Adrenal gland (tissue), 19 donors: ENCODE measurements at places on chromosomes 11 and 22. TPM values are rescaled to one million over a fixed set of nuclear protein-coding genes. Genes with fewer than 3 reads are reported as not detected.

TNRC6B gene
- total RNA-seq, result 28.3 TPM

OR2AG1 gene
- total RNA-seq, result not detected

EXPH5 gene
- 0.41 TPM for total RNA-seq

PACSIN3 gene
- 108 TPM for total RNA-seq

OPCML gene
- not detected for total RNA-seq

SEPTIN3 gene
- 4.7 TPM for total RNA-seq

HPX gene
- total RNA-seq, result 0.26 TPM

GAL gene
- total RNA-seq, result 1.3 TPM

EEF1G gene
- total RNA-seq, result 1,175 TPM

GNG3 gene
- not detected for total RNA-seq

CELSR1 gene
- total RNA-seq, result 0.11 TPM

DDX25 gene
- total RNA-seq, result 0.83 TPM

SYCE3 gene
- total RNA-seq, result 0.80 TPM

DNA sequence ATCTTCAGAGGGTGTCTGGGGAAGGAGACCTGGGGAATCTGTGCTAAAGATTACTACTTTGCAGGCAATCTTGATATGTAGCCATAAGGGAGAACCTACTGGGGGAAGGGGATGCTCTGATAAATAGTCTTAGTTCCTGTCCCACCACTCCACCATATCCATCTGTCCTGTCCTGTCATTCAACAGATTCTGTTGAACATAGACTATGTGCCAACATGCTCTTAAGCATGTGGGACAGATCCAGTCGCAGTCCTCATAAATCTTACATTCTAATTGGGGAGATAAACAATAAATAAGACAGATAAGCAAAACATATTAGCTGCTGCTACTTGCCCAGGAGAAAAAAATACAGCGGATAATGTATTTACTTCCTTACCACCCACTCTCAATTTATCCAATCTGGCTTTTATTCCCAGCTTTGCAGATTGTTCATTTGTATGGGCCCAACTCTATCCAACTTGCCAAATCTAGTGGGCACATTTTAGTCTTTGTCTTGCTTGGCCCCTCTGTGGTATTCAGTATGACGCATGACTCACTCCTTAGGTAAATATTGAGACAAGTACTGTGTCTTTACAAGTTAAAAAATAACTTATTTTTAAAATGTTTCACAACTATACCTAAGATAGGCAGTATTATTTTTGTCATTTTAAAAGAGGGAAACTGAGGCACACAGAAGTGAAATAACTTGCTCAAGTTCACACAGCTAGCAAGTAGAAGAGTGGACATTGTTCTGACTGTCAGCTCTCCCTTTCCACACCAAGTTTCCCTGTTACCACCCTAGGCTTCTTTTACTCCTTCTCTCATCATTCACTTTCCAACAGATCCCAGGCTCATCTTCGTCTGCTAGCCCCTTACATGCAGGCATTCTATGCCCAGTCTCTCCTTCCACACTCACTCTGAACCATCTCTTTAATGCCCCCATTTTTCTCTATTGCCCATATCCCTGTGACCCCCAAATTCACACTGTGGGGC is 133.6 kb upstream of the SESN3 start:
- DNase-seq, result no peak

GRCh38 chr11:5282628-5283027 is 12.9 kb upstream of the HBE1 start:
- DNase-seq, result no peak

GRCh38 chr11:62554387-62555167 is 8.0 kb upstream of the AHNAK start:
- peak; percentile 45 for DNase-seq

- DNase-seq, result no peak
These were observed 9.4 kb upstream of the PATL1 start for GRCh38 chr11:59678118-59678812.

GRCh38 chr11:105265845-105266244 is 126.3 kb upstream of the CARD18 start:
- no peak for DNase-seq

GRCh38 chr11:60307507-60308195 is 19.4 kb upstream of the MS4A6E start:
- no peak for DNase-seq

DNA sequence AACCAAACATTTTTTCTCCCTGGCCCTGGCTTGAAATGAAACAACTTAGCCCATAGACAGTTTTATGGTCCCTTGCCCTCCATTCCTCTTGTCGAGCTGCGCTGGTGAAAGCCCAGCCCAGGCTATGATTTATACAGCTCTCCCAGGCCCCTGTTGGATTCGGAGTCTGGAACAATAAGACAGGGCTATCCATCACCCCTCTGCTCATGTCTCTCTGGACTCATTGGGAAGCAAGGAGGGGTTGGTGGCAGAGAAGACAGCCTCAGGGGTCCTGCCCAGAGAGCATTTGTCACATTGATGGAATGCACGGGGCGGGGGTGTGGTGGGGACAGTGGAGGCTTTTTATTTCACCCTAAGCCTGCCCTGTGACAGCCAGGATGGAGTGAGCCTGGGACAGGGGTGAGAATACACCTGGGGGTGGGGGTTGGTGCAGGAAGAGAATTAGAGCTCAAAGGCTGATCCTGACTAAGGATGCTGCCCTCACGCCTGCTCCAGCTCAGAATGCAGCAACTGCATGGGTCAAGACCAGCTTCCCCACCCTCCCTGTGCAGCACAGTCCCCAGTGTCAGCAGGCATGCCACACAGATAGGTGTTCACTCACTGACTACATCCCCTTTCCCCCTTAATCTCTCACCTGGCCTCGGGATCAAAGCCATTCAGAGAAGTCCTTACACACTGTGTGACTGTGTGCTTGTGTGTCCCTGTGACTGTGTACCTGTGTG is 10.0 kb upstream of the PKNOX2 start:
- DNase-seq, result no peak

DNA sequence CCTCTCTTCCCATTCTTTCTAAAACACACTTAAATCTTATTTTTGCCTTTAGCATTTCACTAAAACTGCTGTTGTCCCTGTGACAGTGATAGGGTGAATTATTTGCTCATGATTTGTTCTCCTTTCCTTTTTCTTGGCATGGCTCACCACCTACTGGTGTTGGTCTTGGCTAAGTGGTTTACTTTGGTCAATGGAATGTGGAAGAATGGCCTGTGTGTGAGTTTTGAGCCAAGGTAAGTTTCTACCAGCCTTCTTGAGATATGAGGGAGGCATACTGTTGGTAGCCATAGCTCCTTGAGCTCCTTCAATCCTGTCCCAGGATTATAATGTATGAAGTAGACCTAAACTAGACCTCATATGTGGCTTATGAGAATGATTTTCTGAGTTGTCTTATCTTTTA is 506.3 kb upstream of the RAG2 start:
- DNase-seq, result no peak

GRCh38 chr22:17875156-17875555 is 100.9 kb upstream of the BID start:
- no peak for DNase-seq

- DNase-seq, result no peak
These were observed 346.8 kb downstream of the ETS1 start for GRCh38 chr11:128240546-128240945.

DNA sequence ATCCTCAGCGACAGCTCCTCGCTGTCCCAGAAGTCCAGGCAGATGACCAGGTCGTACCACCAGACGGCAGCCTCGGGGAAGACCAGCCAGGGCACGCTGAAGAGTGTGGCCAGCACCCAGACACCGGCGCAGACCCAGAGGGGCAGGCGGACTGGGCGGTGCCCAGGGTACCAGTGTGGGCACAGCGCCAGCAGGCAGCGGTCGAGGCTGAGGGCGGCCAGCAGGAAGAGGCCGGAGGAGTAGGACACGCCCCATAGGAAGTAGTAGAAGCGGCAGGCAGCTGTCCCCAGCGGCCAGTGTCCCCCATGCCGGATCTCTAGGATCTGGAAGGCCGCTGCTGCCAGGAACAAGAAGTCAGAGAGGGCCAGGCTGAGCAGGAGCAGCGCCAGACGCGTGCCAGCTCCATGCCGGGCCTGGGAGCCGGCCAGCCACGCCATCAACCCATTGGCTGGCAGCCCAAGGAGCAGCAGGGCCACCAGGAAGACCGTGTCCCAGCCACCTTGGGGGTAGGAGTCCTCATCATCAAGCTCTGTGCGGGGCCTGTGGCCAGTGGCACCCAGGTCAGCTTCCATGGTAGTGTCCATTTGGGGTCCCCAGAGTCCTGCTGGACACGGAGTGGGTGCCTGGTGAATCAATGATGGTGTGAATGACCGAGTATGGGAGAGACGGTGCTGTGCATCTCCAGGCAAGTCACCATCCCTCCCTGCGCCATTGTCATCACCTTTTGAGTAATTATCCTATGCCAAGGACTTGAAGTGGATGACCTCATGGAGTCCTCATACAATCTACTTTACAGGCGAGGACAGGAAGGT is at the start of gene GPR152:
GPR152 (minus strand) TSS at position 589 of the 812 bp plus-strand sequence; CDS start at position 584, 5 bp downstream.
- DNase-seq, result no peak

- no peak for DNase-seq
These were observed 25.4 kb downstream of the RTL6 start for GRCh38 chr22:44472598-44472997.

DNA sequence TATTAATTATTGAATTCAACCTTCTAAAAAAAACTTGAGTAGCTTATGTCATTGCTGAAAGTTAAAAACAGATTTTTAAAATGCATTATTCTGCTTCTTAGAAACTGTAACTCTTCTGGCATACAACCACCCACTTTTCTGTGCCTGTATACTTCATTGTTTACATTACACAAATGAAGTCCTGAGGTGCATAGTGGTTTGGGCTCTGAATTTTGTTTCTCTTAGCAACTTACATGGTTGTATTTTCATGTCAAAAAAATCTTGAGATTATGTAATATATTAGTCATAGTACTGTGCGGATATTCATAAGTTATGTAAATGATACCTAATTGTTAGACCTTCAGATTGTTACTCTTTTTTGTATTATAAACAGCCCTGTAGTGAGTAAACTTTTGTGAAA is 12.2 kb downstream of the SC5D start:
- DNase-seq, result no peak

DNA sequence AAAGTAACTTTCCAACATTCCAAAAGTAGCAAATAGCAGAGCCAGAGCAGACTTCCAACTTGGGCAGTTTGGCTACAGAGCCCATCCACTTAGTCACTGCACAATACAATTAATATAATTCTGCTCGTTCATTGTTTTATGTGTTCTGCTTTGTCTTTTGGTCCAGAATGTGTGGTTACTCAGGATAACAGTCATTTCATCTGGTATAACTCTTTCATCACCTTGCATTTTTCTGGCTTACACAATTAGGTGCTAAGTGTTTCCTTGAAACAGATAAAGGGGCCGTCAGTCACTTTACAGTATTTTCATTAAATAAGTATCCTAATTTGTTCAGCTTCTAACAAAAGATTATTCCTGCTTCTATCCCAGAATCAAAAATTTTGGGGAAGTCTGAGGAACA is 87.2 kb downstream of the LARGE2 start:
- no peak for DNase-seq

GRCh38 chr11:123233280-123233974 is 38.4 kb upstream of the CLMP start:
- no peak for DNase-seq

- DNase-seq, result no peak
These were observed 1217.9 kb downstream of the LRRC4C start for GRCh38 chr11:40241524-40242051.

- DNase-seq, result no peak
These were observed 215.1 kb downstream of the AASDHPPT start for GRCh38 chr11:106292526-106292925.

GRCh38 chr22:45488764-45489370 is 13.8 kb upstream of the FBLN1 start:
- DNase-seq, result no peak

DNA sequence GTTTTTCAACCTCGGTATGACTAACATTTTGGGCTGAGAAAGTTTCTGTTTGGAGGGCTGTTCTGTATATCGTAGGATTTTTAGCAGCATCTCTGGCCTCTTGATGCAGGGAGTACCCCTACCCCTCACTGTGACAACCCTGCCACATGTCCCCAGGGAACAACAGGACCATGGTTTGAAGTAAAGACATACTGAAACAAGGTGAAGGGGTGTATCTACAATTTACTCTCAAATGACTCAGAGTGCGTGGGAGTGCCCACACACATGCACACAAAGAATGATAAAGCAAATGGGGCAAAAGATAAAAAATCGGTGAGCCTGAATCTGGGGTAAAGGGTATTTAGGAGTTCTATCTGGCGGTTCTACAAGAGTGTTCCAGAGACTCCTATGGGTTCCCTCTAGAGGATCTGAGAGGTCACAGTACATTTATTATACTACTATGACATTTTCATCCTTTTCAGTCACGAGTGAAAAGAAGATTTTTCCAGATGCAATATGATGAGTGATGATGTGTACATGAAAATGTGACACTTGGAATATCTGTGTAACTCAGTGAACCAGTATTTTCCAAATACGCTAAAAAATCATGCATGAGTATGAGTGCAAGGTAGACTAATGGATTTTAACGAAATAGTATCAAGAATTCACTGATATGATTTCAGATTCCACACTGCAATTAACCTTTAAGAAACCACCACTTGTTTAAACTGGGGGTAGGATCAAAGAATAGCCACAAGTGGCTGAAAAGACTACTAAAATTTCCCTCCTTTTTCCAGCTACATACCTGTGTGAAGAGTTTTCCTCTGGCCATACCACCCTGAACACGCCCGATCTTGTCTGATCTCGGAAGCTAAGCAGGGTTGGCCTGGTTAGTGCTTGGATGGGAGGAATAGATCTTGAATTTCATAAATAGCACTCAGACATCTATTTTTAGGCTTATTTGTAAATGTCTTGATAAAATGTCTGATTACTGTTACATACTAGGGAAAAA is 56.3 kb upstream of the YPEL1 start:
- no peak for DNase-seq

DNA sequence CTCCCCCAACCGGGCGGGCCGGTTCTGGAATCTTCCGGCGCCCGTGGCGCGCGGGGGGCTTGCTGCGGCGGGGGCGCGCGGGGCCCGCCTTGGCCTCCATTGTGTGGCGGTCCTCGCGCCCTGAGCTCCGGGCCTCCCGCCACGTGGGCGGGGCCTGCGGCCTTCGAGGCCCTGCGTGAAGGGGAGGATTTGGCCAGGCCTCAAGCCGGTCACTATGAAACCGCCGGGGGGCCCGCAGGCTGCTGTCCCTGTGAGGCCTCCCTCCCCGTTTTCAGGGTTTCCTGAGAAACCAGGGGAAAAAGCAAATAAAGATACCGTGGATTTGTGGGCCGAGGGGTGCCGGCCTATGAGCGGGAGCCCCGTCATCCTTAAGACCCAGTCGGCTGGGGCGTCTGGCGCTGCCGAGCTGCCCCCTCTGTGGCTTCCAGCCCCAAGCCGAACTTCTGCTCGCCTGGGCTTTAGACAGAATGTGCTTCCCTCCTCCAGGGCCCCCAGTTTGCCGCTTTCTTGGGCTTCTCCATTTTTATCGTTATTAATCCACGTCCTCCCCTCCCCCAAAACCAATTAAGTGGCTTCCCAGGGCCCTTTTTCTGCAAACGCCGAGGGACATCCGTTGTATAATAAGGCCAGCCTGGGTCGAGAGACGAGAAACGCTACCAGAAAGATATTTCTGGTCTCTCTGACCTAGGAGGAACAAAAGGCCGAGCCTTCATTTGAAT is 602 bp downstream of the EWSR1 start:
- peak; percentile 72 for DNase-seq

DNA sequence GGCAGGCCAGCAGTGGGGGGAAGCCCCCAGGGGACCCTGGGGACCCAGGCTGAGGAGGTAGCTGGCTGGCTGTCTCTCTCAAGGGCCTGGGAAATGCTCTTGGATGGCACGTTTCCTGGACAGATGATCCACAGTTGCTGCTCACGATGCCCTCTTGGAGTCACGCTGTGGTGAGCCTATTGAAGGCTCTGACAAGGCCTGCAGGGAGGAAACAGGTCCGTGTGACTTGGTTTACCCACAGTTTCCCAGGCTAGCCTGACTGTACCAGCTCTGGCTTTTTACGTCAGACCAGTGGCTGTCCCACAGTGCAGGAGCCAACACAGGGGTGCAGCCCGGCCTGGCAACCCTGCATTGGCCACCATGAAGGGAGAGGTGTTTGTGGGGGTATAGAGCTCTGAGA is 29.2 kb upstream of the PPARA start:
- no peak for DNase-seq
